ENCODE measurements at places on chromosomes 1 and 21.

GRCh38 chr1:89640440-89640839 is 7.5 kb downstream of the LRRC8C start:
- DNase-seq, result no peak

GRCh38 chr1:228401782-228402640 is 4.6 kb downstream of the TRIM11 start:
- DNase-seq, result no peak

DNA sequence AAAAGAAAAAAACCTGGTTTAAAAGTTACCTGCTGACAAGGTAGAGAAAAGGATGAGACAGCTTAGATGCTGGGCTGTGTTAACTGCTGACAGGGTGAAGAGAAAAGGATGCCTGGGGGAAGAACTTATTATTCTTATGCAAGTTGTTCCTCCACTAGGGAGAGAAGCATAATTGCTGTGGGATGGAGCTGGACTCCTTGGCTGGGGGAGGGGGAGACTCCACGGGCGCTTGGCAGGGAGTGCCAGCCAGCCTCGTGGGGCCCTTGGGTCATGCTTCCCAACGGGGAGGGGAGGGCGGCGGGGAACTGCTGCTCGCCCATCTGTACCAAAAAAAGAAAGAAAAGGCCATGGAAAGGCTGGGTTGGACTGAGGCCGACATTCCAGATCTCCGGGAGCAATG is 47.2 kb downstream of the SYCP1 start:
- no peak for DNase-seq

- no peak for DNase-seq
These were observed 10.0 kb upstream of the C4BPB start for GRCh38 chr1:207078578-207079132.

DNA sequence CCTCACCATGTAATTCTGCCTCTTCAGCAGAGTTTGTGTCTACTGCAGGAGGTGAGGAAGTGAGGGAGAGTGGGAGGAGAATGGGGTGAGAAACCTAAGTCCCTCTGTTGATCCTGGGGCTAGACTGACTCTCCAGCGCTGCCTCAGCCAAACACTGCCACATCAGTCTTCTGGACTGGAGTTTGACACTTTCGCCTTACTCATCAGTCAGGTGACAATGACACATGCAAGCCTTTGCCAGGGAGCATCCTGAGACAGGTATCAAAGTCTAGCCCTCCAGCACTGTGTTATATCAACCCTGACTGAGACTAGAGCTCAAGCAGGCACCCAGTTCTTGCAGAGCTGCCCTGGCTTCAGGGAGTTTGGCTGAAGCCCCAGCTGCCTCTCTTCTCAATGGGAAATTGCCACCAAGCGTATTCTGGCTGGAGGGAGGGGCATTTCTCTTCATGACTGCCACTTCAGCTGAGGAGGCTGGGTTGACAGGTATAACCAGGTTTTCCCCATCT is 33.3 kb upstream of the SUCO start:
- DNase-seq, result no peak

GRCh38 chr1:110215621-110216515 is 5.8 kb downstream of the KCNC4 start:
- no peak for DNase-seq

GRCh38 chr1:15958793-15959192 is 17.1 kb downstream of the ZBTB17 start:
- no peak for DNase-seq

DNA sequence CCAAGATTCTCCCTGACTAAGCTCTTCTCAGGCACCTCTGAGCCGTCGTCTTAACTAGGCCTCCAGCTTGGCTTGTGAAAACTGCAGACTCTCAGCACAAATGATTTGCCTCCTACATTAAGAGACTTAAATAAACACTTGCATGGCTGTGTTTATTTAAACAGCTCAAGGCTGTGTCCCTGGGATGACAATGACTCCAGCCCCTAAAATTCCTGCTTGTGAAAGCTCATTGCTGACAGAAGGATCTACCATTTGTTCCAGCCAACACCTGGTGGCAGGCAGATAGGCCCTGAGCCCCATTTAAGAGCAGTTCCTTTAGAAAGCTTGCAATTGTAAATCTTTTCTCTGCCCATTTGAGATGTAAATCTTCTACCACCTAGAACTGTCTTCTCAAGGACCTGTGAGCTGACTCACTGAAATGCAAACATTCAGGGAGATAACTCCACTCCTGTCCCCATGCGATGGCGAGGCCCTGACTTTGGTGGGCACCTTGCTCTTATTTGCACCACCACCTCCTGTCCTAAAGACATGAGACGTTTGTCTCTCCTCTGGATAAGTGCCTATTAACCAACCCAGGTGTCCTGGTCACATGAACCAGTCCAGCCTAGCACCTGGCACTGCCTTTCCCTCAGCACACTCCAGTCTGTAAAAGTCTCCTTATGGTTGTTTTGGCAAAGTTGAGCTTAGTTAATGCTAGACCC is 15.1 kb upstream of the PCP4 start:
- DNase-seq, result no peak

- DNase-seq, result no peak
These were observed 67.8 kb downstream of the VPS26C start for GRCh38 chr21:37199057-37199924.

DNA sequence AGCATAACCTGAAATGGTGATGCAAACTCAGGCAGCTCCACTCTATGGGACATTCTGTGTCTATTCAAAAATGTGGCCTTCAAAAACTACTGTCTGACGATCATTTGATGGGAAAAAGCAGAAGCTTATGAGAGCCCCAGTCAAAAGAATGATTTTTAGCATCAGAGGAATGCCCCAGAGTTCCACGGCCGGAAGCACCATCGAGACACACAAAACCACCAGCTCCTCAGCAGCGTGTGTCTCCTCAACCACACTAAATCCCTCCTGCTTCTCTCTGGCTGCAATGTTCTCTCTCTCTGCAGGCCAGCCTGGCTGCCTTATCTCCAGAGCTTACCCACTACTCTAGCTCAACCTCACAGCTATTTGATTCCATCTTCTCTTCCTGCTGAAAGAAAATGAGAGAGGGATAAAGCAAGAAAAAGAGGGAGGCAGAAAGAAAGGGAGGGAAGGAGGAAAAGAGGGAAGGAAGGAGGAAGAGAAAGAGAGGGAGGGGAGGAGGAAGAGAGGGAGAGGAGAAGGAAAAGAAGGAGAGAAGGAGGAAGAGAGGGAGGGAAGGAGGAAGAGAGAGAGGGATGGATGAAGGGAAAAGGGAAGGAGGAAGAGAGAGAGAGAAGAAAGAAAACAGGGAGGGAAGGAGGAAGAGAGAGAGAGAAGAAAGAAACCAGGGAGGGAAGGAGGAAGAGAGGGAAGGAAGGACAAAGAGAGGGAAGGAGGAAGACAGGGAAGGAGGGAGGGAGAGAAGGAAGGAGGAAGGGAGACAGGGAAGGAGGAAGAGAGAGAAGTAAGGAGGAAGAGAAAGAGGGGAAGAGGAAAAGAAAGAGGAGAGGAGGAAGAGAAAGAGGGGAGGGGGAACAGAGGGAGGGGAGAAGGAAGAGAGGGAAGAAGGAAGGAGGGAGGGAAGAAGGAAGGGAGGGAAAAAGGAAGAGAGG is 33.5 kb upstream of the LAPTM5 start:
- no peak for DNase-seq

GRCh38 chr1:15933684-15934083 is 42.2 kb downstream of the ZBTB17 start:
- no peak for DNase-seq

Measured in esophagus squamous epithelium (tissue), 5 donors.